ENCODE measurements at places on chromosomes 11 and 22.

GRCh38 chr11:12086271-12087074 is 23.9 kb upstream of the MICAL2 start:
- DNase-seq = no peak

GRCh38 chr11:60127311-60127811 is 38.9 kb downstream of the MS4A2 start:
- DNase-seq = no peak

- no peak for DNase-seq
Measured at GRCh38 chr11:45193695-45194094, 47.3 kb downstream of the PRDM11 start.

- no peak for DNase-seq
Measured at GRCh38 chr11:95920460-95921105, 3.3 kb downstream of the MTMR2 start.

DNA sequence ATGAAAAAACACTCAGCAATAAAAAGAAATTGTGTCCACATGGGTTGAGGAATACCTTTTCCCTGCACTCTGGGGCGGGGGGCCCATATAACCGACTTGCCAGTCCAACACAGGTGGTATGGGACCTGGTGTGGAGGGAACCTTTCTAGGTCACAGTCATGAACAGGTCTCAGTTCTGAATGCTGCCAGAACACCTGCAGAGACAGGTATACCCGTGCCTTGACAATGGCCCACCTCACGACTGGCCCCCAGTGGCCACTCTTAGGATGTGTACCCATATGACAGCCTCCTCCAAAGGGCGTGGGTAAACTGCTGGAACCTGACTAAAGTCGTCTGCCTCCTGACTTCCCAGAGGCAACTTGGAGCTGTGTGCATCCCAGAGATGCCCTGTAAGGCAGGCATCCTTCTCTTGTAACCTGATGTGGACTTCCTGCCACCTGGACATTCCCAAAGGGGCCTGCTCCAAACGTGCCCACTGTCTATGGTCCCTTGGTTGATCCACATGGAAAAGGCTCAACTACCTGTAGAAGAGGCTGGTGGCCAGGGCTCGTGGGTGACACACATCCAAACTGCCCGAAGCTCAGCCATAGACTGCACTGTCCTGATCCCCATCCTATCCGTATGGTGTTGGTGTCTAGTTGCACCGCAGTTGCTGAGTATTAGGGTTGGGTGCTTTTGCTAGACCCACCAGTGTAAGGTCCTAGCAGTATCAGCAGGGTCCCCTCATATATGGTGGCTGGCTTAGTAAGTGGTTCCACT is 859.3 kb downstream of the BRD1 start:
- DNase-seq = no peak

DNA sequence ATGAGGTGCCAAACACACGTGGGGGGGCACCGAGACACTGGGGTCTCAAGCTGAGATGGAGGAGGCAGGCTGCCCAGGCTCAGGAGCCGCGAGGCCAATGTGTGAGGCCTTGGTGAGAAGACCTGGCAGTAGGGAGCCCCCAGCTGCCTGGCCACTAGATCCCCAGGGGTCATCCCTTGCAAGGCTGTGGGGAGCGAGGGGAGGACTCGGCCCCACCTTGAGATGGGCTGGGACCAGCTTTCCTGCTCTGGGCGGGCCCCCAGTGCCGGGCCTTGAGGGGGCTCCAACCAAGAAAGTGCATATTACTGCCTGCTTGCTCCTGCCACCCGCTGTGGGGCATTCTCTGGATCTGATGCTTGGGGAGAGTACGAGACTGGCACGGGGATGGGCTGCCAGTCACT is 107.0 kb downstream of the CTTN start:
- no peak for DNase-seq
